Occipital lobe (tissue), 3 donors: ENCODE measurements at places on chromosomes 12 and 14. TPM values are rescaled to one million over a fixed set of nuclear protein-coding genes. Genes with fewer than 3 reads are reported as not detected.

The PSEN1 gene
- 76.4 TPM for total RNA-seq

The CLMN gene
- 0.78 TPM for total RNA-seq

The CCDC177 gene
- total RNA-seq = 6.9 TPM

The ADAM20 gene
- total RNA-seq = 2.5 TPM

The KCNC2 gene
- total RNA-seq = 21.1 TPM

The KRT84 gene
- total RNA-seq = not detected

The CD4 gene
- 2.3 TPM for total RNA-seq

The TAS2R42 gene
- not detected for total RNA-seq

The FSCB gene
- not detected for total RNA-seq

The PIWIL1 gene
- not detected for total RNA-seq

The IL26 gene
- total RNA-seq = not detected

The CRACR2A gene
- 1.1 TPM for total RNA-seq

The CELA1 gene
- not detected for total RNA-seq

The MIPOL1 gene
- 29.9 TPM for total RNA-seq

The ACAD10 gene
- total RNA-seq = 11.1 TPM

The LMO3 gene
- total RNA-seq = 363 TPM

The DYRK2 gene
- total RNA-seq = 140 TPM

The TIMELESS gene
- total RNA-seq = 10.9 TPM

The LIN7A gene
- 37.7 TPM for total RNA-seq

The FBRSL1 gene
- total RNA-seq = 5.3 TPM

The TSPAN19 gene
- total RNA-seq = 0.16 TPM

The OTOGL gene
- total RNA-seq = 0.62 TPM

The RNF41 gene
- 78.1 TPM for total RNA-seq

The TESPA1 gene
- total RNA-seq = not detected

The IRAK3 gene
- total RNA-seq = 5.5 TPM

The RAB2B gene
- total RNA-seq = 48.0 TPM

The TEX52 gene
- total RNA-seq = not detected

The USP44 gene
- 3.6 TPM for total RNA-seq

The KLHL28 gene
- total RNA-seq = 56.0 TPM

The CPNE8 gene
- 4.8 TPM for total RNA-seq

The GLS2 gene
- 5.9 TPM for total RNA-seq

The BDKRB1 gene
- total RNA-seq = not detected

The ITGA7 gene
- total RNA-seq = 6.2 TPM

The SPSB2 gene
- 2.8 TPM for total RNA-seq

The RDH16 gene
- total RNA-seq = 0.62 TPM

The KRT2 gene
- not detected for total RNA-seq

The PSMA3 gene
- total RNA-seq = 42.9 TPM

The PMCH gene
- not detected for total RNA-seq

The ACOT2 gene
- 36.0 TPM for total RNA-seq

The RNASE3 gene
- not detected for total RNA-seq

The OR6C68 gene
- not detected for total RNA-seq

The CLEC14A gene
- total RNA-seq = 4.5 TPM

The SLC7A7 gene
- total RNA-seq = 3.3 TPM

The EFCAB11 gene
- total RNA-seq = 3.7 TPM

The ADCY4 gene
- total RNA-seq = 1.4 TPM

The PDE3A gene
- total RNA-seq = 7.8 TPM

The SYNJ2BP gene
- total RNA-seq = 29.8 TPM
